ENCODE measurements at places on chromosomes 7 and 10.

DNA sequence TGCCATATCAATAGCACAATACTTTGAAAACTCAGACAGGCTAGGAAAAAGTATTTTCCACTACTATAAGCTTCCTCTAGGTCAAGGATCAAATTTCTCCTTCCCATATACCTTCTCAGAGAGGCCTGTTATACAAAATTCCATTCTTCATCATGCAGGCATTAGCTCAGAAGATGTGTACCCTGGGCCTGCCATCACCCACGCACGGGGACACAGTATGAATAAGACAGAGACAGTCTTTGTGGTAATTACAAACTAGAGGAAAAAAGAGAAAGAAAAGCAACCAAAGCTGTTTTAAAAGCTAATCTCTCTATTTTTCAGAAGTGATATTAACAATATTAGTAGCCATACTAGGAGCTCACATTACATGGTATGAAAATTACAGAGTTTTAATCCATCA is 236.8 kb upstream of the AOAH start:
- DNase-seq = peak; percentile 18

GRCh38 chr10:92156874-92157773 is 133.8 kb downstream of the CPEB3 start:
- no peak for DNase-seq

DNA sequence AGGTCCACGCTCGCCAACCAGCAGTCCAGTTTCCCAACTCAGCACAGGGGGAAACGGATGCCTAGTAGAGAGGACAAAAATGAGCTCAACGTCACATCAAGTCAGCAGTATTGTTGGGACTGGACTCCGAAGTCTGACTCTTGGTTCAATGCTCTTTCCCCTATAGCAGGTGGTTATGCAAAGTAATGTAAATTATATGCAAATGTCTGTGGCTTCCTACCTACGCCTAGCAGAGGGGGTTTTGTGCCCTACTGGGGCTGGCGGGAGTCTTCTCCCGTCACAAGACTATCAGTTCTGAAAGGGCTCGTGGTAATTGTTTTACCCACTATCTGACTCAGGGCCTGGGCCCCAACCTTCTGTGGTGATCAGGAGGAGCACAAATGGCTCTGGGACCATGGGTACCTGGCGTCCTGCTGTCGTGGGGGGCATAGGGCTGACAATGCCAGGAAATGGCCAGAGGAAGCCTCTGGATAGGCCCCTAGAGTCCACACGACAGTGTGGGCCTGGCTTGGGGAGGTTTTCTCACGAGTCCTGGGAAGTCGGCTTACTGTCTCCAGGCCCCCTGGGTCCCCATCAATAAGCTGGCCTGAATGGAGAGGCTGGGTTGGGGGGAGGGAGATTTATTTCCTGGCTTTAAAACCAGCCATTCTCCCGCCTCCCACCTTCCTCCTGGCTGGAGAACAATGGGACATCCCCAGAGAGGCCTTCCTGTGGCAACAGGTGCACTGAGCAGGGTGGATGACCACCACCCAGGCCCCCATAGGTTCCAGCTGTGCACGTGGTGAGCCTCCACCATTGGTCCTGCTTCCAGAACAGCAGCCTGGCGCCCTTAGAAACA is 41.8 kb downstream of the UNC5B start:
- DNase-seq = no peak

- DNase-seq = no peak
These were observed 3.6 kb upstream of the MXI1 start for GRCh38 chr10:110203500-110204455.

DNA sequence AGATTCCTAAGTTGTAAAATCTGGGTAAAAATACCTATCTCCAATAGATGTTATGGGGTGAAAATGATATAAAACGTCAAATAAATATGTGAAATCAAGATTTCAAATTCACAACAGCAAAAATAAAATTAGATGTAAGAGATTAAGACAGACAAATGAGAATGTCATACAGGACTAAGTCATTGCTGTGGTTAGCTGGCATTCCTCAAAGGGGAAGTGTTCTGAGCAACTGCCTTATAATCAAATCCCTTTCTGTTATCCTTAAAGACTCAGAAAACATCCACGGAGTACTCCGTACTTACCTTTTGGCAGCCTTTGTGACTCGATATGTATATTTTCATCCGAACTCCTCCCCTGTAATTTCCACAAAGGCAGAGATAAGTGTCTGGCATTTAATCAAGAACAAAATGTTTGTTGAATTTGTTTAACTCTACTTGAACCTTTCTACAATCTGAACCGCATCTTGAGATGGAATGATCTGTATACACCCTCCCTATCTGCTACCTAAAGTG is 559.6 kb downstream of the GATA3 start:
- no peak for DNase-seq

GRCh38 chr7:148915211-148915610 is 31.1 kb upstream of the EZH2 start:
- DNase-seq = no peak

DNA sequence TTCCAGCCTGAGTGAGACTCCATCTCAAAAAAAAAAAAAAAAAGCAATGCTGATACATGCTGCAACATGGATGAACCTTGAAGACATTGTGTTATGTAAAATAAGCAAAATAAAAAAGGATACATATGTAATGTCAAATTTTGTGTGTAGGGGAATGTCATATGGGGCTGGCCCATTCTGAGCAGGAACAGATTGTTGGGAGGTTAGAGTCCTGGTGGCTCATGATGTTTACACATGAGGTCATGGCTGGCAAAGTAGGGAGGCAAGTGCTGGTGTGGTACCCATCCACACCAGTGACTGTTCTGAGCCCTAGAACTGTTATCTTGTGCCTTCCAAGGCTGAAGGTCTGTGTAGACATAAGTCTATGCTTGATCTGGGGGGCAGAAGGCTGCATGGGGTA is 37.6 kb downstream of the ZNF92 start:
- no peak for DNase-seq

All from activated T-cell treated with anti-CD3 and anti-CD28 coated beads for 48 hours (primary cell).